Small intestine (tissue), 16 donors: ENCODE measurements at places on chromosomes 7 and 10.

GRCh38 chr10:113300617-113301016 is 252.2 kb upstream of the HABP2 start:
- no peak overlapping the region for H3K4me3 ChIP-seq
- no peaks in the 10 kb centered on the region for H3K36me3 ChIP-seq
- no peak for DNase-seq
- no peak overlapping the region for H3K27ac ChIP-seq
- no peaks in the 10 kb centered on the region for H3K4me1 ChIP-seq

- no peak overlapping the region for H3K27ac ChIP-seq
- H3K27me3 ChIP-seq: no peaks in the 10 kb centered on the region
- H3K4me1 ChIP-seq: no peaks in the 10 kb centered on the region
- no peak overlapping the region for H3K4me3 ChIP-seq
- DNase-seq: no peak
- H3K36me3 ChIP-seq: no peaks in the 10 kb centered on the region
Observed at GRCh38 chr7:138941545-138941944, 39.6 kb downstream of the KIAA1549 start.

- no peak for DNase-seq
- no peaks in the 10 kb centered on the region for H3K4me1 ChIP-seq
- H3K27me3 ChIP-seq: no peaks in the 10 kb centered on the region
- no peaks in the 10 kb centered on the region for H3K36me3 ChIP-seq
- H3K27ac ChIP-seq: no peak overlapping the region
Observed at GRCh38 chr10:86961481-86962091, 3.2 kb downstream of the SNCG start.

- no peak overlapping the region for H3K27ac ChIP-seq
- H3K36me3 ChIP-seq: no peaks in the 10 kb centered on the region
- no peak overlapping the region for H3K4me3 ChIP-seq
- DNase-seq: no peak
- peaks cover 3% of the 10 kb centered on the region for H3K27me3 ChIP-seq
Observed at GRCh38 chr10:123061865-123062264, 53.1 kb downstream of the ACADSB start.

DNA sequence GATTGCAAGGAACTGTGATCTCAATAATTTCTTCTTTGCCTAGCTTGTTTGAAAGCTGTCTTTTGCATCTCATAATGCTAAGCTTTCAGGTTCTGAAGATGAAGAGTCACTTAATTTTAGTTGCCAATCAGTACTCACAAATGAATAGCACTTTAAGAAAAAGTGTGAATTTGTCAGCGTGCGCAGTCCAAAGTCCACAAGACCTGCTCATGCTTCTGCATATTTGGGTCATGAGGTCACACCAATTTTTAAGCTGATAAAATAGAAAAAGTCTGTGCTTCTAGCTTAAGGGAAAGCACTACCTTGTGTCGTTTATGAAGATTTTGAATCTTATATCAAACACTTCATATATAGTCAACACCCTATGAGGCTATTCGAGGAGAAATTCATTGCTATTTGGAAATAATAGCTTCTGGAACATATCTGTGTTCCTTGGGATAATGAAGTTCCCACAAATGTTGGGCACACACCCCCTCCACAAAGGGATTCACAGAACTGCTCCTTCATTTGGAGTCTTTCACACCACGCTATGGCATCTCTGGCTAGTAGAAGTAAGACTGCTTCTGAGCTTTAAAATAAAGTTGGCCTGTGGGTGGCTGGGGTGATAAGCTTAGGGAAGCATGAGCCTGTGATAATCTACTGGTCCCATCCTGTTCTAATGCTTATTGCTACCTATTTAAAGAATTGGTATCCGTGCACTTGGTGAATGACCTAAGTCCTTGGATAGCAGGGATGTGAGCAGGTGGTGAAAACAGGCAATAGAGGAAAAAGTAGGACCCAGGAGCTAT is 33.3 kb downstream of the A1CF start:
- no peak overlapping the region for H3K27ac ChIP-seq
- H3K4me3 ChIP-seq: no peak overlapping the region
- DNase-seq: no peak

DNA sequence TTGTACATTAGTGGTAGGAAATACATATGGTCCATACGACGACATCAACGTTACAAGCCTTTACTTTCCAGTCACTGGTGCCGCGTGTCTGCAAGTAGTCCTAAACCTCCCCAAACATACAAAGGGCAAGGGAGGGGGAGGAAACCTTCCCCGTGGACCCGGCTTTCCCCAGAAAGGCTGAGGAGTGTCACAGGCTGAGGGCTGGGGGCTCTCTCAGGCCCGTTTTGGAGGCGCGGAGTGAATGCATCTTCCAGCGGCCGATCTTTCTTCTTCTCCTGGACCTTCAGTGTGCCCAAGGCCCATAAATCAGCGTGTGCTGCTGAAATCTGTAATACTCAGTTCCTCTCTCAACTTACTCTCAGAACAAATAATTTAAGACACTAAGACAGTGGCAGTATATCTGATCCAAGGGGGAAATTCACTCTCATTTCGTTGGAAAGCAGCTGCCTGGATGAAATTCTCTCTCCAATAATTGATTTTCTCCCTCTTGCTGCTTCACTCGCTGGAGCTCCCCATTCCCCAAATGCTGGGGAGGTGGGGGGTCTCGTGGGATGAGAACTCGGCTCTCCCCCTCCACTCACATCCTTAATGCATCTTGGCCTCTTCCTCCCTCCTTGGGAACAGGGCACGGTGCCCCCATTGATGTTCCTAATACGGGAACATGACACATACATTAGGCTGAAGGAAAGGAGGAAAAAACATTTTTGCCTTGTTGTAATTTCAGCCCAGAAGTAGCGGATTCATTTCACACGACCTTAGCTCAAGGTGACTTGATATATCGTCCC is 126.1 kb downstream of the ADARB2 start:
- peaks cover 24% of the 10 kb centered on the region for H3K27me3 ChIP-seq
- no peaks in the 10 kb centered on the region for H3K4me1 ChIP-seq
- no peak overlapping the region for H3K4me3 ChIP-seq
- DNase-seq: no peak
- H3K27ac ChIP-seq: no peak overlapping the region
- no peaks in the 10 kb centered on the region for H3K36me3 ChIP-seq

DNA sequence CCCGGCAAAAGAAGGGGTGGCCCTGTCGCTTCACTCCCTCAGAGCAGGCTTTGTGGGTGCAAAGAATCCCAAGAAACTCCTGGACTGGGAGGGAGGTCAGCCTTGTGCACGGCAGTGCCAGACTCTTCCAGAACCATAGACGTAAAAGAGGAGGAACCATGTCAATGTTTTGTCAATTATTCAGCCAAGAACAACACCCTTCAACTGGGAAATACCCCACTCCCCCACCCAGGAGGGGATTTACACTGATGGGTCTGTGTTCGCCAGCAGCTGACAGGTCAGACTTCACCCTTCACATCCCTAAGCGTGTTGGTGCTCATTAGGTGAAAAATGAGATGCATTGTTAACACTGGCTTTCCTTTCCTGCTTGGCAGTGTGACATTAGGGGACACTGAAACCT is 116.8 kb upstream of the BMPER start:
- no peak for DNase-seq
- H3K36me3 ChIP-seq: no peaks in the 10 kb centered on the region
- H3K4me3 ChIP-seq: no peak overlapping the region
- H3K4me1 ChIP-seq: no peaks in the 10 kb centered on the region
- H3K27me3 ChIP-seq: no peaks in the 10 kb centered on the region

DNA sequence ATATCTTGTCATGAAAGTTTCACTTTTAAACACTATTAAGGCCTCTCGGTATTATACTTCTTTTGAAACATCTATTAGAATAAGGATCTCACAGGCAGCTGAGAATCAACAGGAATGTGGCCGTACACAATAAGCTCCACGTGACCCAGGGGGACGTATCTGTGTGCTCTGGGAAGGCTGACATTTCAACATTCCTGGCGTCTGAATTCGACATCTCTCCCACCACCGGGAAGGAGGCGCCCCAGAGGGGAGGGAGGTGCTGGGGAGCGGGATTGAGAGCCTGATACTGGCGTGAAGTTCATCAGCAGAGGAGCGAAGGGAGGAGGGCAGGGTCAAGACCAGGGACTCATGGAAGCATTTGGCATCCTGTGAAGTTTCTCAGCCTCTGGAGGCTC is 401.3 kb downstream of the DNAJB6 start:
- H3K27ac ChIP-seq: no peak overlapping the region
- DNase-seq: no peak
- H3K4me3 ChIP-seq: no peak overlapping the region
- H3K4me1 ChIP-seq: no peaks in the 10 kb centered on the region
- no peaks in the 10 kb centered on the region for H3K27me3 ChIP-seq

- no peak overlapping the region for H3K27ac ChIP-seq
- no peak for DNase-seq
- H3K4me1 ChIP-seq: no peaks in the 10 kb centered on the region
- no peaks in the 10 kb centered on the region for H3K27me3 ChIP-seq
Observed at GRCh38 chr10:6601246-6601805, 21.2 kb upstream of the PRKCQ start.

GRCh38 chr7:12864470-12865046 is 177.1 kb downstream of the ARL4A start:
- no peaks in the 10 kb centered on the region for H3K4me1 ChIP-seq
- H3K36me3 ChIP-seq: no peaks in the 10 kb centered on the region
- no peak for DNase-seq
- no peaks in the 10 kb centered on the region for H3K27me3 ChIP-seq
- H3K4me3 ChIP-seq: no peak overlapping the region

GRCh38 chr7:98869597-98870120 is at the start of gene TMEM130:
TMEM130 (minus strand) TSS chr7:98870014; CDS start chr7:98869861, 153 bp downstream.
- peaks cover 18% of the 10 kb centered on the region for H3K27me3 ChIP-seq
- DNase-seq: no peak
- H3K27ac ChIP-seq: no peak within 1 kb of the TSS
- no peaks in the 10 kb centered on the region for H3K36me3 ChIP-seq
- H3K4me3 ChIP-seq: peak within 1 kb of the TSS; percentile 37
- H3K4me1 ChIP-seq: no peaks in the 10 kb centered on the region

- no peak for DNase-seq
- H3K27ac ChIP-seq: no peak overlapping the region
- H3K36me3 ChIP-seq: no peaks in the 10 kb centered on the region
- H3K4me3 ChIP-seq: no peak overlapping the region
- H3K4me1 ChIP-seq: no peaks in the 10 kb centered on the region
Observed at GRCh38 chr10:125190946-125191345, 30.6 kb upstream of the CTBP2 start.

GRCh38 chr10:132657127-132657706 is 119.6 kb downstream of the INPP5A start:
- H3K4me1 ChIP-seq: no peaks in the 10 kb centered on the region
- no peak for DNase-seq
- H3K4me3 ChIP-seq: no peak overlapping the region
- H3K27me3 ChIP-seq: no peaks in the 10 kb centered on the region
- H3K36me3 ChIP-seq: peaks cover 4% of the 10 kb centered on the region
- no peak overlapping the region for H3K27ac ChIP-seq

GRCh38 chr10:79289801-79290200 is 57.5 kb upstream of the PPIF start:
- no peak overlapping the region for H3K4me3 ChIP-seq
- no peaks in the 10 kb centered on the region for H3K27me3 ChIP-seq
- no peaks in the 10 kb centered on the region for H3K36me3 ChIP-seq
- H3K27ac ChIP-seq: no peak overlapping the region

DNA sequence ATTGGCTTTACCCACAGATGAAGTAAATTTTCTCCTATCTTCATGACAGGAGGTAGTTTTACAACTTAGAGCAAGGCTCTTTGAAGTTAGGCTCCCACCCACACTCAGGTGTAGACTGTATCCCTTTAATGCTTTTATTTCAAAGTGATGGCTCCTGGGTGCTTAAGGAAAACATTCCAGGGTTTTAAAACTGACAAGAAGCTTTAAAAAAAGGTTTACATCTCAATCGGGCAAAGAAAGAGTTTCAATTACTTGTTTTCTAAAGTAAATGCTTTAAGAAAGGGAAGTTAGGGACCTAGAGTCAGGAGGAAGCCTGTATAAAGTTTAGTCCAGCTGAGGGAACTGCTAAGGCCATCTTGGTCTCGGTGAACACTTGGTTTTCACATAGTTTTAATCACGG is 1153.8 kb upstream of the C7orf33 start:
- no peaks in the 10 kb centered on the region for H3K27me3 ChIP-seq
- no peak overlapping the region for H3K27ac ChIP-seq
- H3K4me1 ChIP-seq: no peaks in the 10 kb centered on the region
- no peak for DNase-seq

DNA sequence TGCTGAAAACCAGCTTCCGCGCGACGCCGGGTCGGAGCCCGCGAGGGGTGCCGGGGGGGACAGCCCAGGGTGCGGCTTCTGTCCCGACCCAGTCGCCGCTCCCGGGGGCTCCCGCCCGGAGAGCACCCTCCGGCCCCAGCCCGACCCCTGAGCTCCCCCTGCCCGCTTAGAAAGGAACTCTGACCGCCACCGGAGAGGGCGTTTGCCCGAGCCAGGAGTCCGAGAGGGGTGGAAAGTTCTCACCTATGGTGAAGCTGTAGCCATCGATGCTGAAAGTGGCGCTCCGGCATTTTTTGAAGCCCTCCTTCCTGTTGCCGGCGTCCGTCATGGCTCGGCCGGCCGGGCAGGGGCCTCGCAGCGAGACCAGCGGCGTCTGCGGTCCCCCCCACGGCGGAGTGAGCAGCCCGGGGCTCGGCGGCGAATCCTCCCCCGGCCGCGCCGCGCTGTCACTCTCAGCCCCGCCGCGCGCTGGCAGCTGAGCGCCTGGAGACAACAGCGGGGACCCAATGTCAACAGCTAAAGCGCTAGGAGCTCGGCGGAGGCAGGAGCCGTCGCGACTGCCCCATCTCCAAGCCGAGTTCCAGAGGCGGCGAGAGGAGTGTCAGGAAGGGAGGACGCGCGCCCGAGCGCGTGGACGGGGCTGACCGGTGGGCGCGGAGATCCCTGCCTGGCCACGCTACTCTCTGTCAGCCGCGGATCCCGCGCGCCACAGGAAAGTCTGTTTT is 191.6 kb downstream of the LSM5 start:
- peaks cover 4% of the 10 kb centered on the region for H3K27me3 ChIP-seq
- H3K36me3 ChIP-seq: no peaks in the 10 kb centered on the region
- DNase-seq: peak; percentile 24
- H3K4me3 ChIP-seq: no peak overlapping the region
- no peak overlapping the region for H3K27ac ChIP-seq

- DNase-seq: no peak
- H3K36me3 ChIP-seq: no peaks in the 10 kb centered on the region
Observed at GRCh38 chr10:125521721-125522680, 161.0 kb downstream of the TEX36 start.

DNA sequence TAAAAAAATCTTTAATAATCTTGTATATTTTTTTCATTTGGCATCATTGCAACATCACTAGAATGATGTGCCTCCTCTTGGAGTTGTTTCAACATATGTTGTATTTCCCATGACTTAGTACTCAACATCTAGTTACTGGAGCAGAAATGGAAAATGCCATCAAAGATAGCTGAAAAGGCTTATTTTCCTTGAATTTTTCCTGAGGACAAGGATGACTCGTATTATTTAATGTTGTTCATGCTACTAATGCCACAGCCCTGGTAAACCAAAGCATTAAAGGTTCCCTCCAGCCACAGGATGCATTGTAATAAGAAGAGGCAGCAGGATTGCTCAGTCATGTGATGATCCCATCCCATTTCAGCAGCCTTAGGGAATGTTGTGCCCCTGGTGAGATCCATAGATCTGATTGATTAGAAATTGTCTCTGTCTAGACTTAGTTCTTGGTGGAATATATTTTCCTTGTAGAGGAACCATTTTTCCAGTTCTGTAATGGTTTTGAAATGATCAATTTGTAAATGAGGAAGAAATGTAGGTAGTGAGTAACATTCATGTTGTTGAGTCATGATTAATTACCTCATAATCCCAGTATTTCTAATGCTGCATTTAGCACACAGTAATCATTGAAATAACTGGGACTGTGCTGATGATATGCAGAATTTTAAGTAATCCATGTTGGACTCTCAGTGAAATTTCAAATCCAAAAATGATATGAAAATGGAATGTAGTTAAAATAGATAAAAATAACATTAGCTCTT is 91.3 kb upstream of the SMIM30 start:
- H3K4me3 ChIP-seq: no peak overlapping the region
- no peaks in the 10 kb centered on the region for H3K36me3 ChIP-seq
- no peaks in the 10 kb centered on the region for H3K4me1 ChIP-seq
- no peak overlapping the region for H3K27ac ChIP-seq
- no peak for DNase-seq
